AG09319 (cell line): ENCODE measurements at places on chromosomes 7 and 10.

GRCh38 chr7:127838816-127839415 is 186.9 kb downstream of the SND1 start:
- DNase-seq: no peak

- DNase-seq: no peak
These were observed 105.0 kb upstream of the DGKB start for GRCh38 chr7:15007507-15007906.

DNA sequence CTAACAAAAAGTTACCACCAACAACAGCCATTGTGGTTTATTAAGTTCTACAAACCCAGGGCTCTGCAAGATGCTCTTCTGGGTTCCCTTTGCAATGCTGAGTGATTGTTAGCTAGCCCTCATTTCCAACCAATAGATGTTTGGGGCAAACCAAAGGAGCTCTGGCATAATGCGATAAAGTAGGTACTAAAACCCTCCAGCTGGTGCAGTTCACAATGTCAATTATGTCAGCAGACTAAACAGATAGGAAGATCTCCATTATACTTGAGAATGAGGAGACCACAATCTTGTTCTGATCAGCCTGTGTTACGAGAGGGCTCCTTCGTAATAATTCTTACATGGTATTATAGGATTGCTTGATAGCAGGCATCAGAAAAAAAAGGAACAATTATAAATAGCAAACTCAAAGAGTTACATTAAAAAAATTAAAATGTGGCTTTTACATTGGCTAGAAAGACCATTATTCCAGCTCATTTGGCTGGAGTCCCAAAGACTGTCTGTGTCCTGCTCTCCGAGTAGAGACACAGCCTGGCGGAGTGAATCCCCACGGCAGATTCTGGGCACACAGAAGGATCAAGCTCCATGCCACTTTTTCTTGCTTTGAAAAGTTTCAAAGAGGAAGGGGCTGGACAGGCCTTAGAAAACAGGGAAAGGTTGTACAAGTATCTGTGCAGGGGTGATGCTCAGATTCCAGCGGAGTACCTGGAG is 93.8 kb downstream of the ZRANB1 start:
- no peak for DNase-seq

GRCh38 chr10:13684252-13684791 is 97.6 kb downstream of the PRPF18 start:
- DNase-seq: peak; percentile 2

DNA sequence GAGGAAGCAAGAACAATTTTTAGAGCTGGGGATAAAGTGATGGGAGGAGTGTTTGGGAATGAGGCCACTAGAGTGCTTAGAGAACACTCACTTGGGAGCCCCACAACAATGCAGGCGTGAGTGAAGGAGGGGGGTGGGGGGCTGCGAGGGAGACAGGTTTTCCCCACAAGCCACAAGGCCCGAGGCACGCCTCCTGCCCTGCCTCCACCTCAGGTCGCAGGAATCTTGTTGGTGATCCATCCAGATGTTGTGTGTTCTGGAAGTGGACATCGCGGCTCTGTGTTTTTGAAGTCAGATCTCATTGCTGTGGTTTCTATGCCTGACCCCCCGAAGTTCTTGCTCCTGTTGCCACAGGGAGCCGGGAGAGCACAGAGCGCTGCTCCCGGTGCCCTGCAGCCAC is 178.0 kb upstream of the BMPER start:
- no peak for DNase-seq

- no peak for DNase-seq
These were observed 190.1 kb upstream of the STK17A start for GRCh38 chr7:43392638-43393330.

DNA sequence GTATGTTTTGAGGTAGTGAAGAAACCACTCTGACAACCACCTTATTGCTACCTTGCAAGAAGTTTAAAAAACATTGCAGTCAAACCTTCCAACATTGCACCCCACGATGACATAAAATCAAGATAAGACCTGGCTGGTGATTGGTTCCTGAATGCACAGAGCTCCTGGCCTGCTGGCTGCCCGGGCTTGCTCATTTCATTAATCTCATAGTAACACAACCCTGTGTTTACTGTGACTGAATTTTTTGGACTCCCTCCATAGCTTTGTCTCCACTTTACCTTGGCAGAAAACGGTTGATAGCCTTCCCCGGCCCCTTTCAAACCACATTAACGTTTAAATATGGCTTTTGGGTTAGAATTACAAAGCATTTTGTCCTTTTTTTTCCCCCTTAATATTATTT is 27.5 kb downstream of the VWA2 start:
- DNase-seq: peak; percentile 15

GRCh38 chr7:12431886-12432556 is 28.4 kb upstream of the VWDE start:
- DNase-seq: no peak

- no peak for DNase-seq
These were observed 23.8 kb upstream of the AOAH start for GRCh38 chr7:36748017-36748487.

DNA sequence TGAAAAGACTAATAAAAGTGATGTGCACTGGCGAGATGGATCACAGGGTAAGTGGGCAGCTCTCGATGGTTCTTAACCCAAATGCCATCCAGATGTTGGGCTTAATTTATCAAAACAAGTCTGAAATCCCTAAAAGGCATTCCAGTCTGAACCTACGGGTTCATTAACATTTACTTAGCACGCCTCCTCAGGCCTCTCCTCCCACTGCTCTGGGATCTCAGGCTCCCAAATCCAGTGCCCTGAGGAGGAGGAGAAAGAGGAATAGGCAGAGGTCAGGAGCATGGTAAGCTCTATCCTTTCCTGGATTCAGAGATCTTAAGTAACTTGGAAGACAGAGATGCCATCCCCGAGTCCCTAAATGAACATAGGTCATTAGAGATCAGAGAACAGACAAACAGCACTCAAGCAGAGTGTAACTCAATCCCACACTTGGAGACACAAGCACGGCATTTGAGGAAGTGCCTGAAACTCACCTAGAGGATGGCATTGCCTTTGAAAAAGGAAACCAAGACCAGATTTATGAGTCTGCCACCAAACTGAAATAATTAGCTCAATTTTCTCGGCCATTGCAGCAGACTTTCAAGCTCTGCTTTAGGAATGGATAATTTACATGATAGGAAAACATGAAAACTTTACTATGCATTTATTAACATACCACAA is 140.9 kb downstream of the CXCL12 start:
- no peak for DNase-seq

DNA sequence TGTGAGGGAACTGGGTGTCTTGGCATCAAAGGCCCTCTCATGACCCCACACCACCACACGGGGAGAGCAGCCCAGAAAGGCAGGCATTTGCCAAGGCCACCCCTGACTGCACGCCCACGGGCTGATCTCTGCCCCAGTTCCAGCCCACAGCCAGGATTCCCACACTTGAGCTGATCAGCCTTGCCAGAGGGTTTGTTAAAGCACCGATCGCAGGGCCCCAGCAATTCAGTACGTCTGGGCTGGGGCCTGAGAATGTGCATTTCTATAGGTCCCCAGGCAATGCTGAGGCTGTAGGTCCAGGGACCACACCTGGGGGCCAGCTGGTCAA is 103.9 kb downstream of the TNS3 start:
- no peak for DNase-seq

- peak; percentile 19 for DNase-seq
These were observed 75.7 kb downstream of the IMMP2L start for GRCh38 chr7:111486472-111487142.

GRCh38 chr7:47587351-47587750 is 5.4 kb upstream of the TNS3 start:
- no peak for DNase-seq

- DNase-seq: no peak
These were observed 1.1 kb upstream of the GPRIN2 start for GRCh38 chr10:46557319-46558121.

- no peak for DNase-seq
These were observed 30.0 kb upstream of the TES start for GRCh38 chr7:116180302-116180701.

DNA sequence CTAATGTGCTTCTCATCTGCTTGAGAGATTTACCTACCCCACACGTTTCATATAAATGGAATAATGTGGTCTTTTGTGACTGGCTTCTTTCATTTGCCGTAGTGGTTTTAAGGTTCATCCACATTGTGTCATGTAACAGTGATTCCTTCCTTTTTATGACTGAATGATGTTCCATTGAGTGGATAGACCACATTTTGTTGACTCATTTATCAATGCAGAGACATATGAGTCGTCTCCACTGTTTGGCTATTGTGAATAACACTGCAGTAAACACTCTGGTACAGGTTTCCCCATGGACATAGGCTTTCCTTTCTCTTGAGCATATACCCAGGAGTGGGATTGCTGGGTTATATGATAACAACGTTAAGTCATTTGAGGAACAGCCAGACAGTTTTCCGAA is 2.0 kb upstream of the AOC1 start:
- no peak for DNase-seq

DNA sequence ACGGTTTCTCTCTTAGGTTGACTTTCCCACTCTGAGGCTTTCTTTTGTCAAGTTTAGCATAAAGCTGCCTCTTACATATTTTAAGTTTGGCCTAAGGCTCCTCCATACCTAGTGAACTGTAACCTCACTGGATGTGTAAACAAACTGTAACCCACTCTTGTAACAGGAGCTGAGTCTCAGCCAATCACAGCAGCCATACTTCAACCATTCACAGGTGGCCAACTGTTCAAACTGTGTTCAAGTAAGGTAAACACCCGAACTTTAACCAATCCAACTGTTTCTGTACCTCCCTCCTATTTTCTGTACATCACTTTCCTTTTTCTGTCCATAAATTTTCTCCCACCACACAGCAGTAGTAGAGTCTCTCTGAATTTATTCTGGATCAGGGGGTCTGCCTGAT is 7.7 kb upstream of the NRBF2 start:
- no peak for DNase-seq

- no peak for DNase-seq
These were observed 81.9 kb downstream of the SKAP2 start for GRCh38 chr7:26782501-26782900.

GRCh38 chr10:69955211-69955805 is 97.3 kb upstream of the MACROH2A2 start:
- DNase-seq: no peak

DNA sequence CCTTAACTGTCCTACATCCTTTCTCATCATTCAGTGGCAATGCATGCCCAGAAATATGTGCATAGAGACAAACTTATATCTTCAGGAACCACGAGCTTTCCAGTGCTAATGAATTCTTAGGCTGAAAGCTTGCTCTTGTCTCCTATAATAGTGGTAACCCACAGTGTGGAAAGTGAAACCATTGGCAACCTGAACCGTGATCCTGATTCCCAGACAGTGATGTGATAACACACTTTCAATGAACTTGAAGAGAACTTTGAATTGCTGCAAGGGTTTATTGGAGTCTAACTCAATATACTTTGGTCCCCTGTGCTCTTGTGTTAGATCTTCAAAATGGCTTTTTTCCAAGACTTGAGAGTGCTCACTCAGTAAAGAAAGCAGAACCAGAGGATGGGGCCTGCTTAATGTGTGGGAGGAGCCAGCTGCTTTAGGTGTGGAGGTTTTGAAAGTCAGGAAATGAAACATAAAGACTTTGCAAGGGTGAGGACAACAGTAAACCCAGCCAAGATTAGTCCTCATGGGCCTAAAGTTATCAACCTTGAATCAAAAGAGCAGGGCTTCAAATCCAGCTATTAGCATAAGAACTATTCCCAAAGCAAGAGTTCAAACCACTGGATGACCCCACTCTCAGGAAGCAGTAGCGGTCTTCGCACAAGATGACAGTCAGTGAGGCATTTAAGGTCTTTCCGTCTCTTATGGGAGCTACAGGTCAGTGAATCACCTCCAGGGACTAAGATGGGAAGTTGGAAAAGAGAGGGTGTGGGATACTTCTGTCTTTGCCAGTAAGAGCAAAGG is 332.4 kb upstream of the NRP1 start:
- DNase-seq: no peak

- DNase-seq: no peak
These were observed 1.9 kb downstream of the ERV3-1 start for GRCh38 chr7:65004575-65004974.

DNA sequence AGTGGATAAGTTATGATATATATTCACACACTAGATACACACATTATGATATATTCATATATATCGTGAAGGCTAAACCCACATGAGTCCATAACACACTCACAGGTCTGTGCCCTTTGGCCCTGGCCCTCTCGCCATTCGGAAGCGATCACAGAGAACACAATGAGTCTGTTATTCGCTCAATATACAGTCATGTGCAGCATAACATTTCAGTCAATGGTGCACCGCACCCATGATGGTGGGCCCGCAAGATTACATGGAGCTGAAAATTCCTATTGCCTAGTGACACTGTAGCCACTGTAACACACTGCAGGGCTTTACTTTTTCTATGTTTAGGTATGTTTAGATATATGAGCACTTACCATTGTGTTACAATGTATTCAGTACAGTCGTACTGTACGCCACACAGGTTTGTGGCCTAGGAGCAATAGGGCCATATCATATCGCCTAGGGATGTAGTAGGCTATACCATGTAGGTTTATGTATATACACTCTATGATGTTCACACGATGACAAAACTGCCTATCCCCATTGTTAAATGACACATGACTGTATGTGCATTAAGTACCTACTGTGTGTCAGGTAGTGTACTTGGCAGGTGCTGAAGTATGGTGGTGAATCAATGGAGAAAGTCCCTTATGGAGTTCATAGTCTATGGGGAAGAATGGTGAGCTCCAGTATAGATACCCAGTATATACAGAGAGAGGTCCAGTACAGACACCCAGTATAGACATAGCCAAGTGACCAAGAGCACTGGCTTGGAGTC is 198.8 kb upstream of the KLF14 start:
- no peak for DNase-seq

DNA sequence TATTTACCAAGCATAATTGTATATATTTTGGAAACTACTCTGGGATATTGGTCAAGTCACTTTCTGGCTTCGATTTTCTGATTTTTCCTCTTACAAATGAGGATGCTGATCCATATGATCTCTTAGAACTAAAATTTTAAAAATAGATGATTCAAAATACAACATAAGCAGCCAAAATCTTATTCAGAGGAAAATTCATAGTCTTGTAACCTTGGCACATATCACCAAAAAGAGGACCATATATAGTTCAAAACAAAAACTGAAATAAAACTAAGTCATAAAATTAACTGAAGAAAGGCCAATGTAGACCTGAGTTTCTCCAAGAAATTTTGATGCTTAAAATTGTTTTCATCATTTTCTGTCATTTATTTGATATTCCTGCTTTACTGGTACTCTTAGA is 768.3 kb downstream of the SORCS3 start:
- DNase-seq: no peak

GRCh38 chr10:104306897-104307296 is 31.4 kb downstream of the ITPRIP start:
- DNase-seq: no peak

- no peak for DNase-seq
These were observed 654 bp upstream of the SLF2 start for GRCh38 chr10:100912013-100912604.

DNA sequence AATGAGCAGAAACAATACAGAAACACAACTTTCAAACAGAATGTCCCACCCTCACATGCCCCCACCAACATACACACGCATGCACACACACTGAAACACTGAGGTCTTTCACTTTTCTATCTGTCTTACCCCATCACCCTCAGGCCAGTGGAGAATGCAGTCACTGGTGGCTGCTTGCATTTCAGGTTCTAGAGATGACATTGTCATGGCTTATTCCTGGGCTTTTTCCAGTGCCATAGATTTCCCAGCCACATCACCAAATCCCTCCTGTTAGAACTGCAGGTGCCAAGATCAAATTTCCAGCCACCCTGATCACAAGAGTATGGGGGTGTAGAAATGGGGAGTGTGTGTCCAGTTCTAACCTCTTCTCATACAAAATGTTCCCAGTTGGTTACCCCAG is 68.4 kb downstream of the CACNA2D1 start:
- no peak for DNase-seq
